ENCODE measurements at places on chromosomes 6 and 20.

DNA sequence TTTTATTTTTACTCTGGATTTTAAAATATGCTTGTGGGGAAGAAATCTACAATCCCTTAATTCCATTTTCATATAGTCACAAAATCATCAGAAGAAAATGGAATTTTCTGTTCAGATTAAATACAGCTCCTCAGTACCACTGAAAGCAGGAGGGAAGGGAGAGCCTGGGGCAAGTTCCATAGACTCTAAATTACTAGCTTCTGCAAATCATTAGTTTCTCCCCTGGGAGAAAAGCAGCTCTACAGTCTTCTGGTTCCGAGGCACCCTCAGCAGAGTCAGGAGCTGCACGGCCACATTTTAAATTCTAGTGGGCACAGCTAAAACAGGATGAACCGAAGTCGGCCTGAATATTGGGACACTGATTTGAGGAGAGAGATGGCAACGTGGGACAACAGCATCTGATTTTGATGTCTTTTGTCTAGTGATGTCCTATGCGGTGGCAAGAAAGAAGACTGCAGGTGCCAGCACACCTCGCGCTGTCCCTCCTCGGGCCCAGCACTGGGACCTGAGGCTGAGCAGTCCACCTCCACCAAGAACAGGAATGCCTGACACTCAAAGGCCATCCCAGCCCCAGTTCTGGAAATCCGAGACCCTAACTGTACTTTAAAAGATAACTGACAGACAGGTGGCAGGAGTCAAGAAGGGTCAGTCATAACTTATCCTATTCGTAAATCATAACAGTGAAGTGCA, 90.7 kb downstream of the FOXC1 start:
- DNase-seq = no peak

GRCh38 chr20:20205862-20206236, 153.5 kb downstream of the CFAP61 start:
- no peak for DNase-seq

GRCh38 chr6:46136831-46137230, 7.0 kb downstream of the ENPP4 start:
- no peak for DNase-seq

- DNase-seq = no peak
These were observed 23.3 kb upstream of the MYT1 start for GRCh38 chr20:64140956-64141355.

GRCh38 chr6:147486683-147487082, 21.8 kb upstream of the SAMD5 start:
- no peak for DNase-seq

GRCh38 chr20:10994991-10995700, 321.3 kb upstream of the JAG1 start:
- DNase-seq = no peak

DNA sequence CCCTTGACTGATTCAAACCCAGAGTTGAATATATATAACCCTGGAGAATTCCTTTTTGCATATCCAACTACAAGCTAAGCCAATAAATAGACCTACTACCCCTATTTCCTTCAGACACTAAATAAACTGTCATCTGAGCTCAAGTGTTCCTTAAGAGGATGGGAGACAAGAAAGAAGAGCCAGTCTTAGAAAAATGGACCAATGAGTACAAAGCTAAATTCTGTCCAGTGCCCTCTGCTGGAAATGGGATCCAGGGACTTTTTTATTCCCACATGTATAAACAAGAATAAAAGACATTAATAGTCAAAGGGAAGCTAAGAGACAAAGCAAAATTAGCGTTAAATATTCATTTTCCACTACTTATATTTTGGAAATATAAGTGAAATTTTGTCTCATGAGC, 4.8 kb downstream of the PPP1R10 start:
- no peak for DNase-seq

DNA sequence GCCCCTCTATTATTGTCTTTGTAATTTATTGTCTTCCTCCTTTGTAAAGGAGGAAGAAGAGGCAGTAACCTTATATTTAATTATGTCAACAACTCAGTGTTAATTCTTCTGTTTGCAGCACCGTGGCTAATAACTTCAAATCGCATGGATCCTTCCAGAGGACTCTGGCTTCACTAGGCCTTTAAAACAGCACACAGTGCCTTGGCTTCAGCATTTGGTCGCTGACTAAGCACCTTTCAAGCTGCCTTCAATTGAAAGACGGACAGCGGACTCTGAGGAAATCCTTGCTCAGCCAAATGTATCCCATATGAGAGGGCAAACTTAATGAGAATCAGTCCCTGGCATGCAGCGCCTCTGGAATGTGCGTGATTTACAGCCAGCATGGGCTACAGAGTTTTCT, 64.2 kb downstream of the SGK1 start:
- DNase-seq = no peak

- DNase-seq = no peak
These were observed 17.6 kb downstream of the NTSR1 start for GRCh38 chr20:62726276-62726675.

DNA sequence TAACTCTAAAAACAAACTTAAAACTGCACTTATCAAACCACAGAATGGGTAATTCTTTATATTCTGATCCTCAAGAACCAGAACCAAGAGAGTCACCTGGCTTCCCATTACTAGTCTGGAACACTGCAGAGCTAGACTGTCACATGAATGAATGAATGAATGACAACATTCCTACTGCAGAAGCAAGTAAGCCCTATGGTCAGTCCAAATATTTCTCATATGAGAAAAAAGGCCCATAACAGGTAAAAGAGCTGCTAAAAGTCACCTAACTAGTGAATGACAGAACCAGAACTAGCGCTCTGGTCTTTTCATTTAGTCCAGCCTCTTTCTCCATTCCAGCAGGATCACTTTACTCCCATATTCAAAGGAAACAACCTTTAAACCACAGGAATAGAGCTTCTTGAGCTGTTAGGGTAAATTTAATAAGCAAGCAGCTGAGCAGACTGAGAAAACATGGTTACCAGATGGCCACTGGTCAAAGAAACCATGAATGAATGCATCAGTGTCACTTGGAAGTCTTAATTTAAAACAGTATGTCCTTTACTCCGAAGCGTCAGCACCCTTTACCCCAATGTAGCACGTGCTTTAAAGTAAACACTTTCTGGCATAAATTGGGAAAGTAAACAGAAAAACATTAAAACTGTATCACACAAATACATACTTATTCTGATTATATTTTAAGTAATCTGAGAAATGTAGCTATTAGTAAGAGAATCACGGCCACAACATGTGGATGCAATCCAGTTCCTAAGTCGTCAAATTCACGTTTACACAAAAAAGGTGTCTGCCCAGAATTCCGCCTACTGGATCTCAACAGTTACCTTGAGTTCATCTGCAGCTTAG, 1.4 kb downstream of the PREP start:
- DNase-seq = no peak

- peak; percentile 38 for DNase-seq
These were observed 98.5 kb downstream of the INSM1 start for GRCh38 chr20:20466341-20466879.

DNA sequence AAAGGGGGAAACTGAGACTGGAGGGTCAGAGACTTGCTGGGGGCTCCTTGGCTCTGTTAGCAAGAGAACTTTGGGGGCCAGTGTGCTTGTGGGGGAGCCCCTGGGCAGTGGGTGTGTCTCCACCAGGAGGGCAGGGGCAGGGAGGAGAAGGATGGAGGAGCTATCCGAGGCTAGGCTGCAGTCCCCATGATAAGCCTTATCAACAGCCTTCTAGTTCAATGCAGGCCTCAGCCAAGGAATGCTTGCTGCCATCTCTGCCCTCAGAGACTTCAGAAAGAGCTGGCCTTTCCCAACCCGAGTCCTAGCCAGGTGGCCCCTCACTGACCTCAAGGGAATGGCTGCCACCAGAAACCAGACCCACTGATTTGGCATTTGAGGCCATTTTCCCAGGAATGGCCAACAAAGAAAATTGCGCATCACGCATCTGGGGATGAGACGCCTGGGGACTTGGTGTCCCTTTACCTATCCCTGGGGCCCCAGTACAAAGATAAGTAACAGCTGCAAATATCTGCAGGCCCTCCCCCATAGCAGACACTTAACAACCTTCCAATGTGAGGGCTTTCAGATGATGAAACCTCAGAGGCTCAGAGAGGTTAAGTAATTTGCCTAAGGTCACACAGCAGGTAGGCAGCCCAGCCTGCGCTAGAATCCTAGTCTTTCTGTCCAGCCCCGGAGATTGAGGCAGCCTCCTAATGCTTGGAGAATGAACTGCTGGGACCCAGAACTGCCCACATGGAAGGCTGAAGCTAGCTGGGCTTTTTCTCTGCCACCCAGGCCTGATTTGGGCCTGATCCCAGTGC, 4.9 kb downstream of the TGM2 start:
- no peak for DNase-seq

GRCh38 chr6:155055729-155056128, 60.6 kb downstream of the TIAM2 start:
- no peak for DNase-seq

GRCh38 chr6:28355743-28356665, 6.3 kb downstream of the ZKSCAN3 start:
- peak; percentile 68 for DNase-seq

DNA sequence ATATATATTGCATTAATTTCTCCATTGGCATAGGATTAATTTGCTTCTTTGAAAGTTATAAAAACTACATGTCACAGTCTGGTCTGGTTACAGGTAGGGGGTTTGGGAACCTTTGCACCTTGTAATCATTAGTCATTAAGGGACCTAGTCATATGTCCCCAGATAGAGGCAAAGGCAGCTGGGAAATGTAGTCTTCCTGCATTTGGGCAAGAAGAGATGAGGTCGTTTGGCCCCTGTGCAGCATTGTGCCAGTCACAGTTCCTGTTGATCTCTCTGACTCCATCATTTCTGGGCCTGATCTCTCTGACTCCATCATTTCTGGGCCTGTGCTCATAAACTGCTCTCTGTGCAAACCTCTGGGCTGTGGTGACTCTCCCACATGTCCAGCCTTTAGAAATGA, 73.2 kb downstream of the BCKDHB start:
- DNase-seq = no peak

GRCh38 chr6:157537556-157537955, 156.6 kb downstream of the ZDHHC14 start:
- no peak for DNase-seq

- DNase-seq = no peak
These were observed 129.7 kb upstream of the AHI1 start for GRCh38 chr6:135627092-135627715.

DNA sequence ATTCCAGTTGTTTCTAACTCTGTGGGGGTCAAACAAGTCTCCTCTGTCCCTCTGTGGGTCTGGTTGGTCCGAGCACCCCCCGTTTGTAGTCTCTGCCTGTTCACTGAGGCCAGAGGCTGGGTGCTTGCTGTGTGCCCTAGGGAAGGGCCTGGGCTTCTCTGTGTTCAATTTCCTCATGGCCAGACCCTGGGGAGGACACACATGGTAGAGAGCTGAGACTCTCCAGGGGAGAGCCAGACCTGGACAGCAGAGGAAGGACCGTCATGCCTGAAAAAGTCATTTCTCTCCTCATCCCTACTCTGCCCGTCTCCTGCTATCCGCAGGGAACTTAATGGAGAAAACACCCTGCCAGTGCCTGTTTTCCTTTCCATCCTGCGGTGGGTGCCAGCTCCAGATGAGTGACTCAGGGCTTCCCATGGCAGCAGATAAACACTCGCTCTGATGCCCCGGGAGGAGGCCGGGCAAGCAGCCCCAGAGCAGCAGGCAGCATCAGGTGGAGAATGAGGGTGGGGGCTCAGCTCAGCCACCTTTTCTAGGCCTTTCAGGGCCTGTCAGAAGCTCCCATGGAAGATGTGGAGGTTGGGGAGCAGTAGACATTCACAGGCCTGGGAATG, 51.9 kb downstream of the SNAI1 start:
- DNase-seq = no peak

GRCh38 chr20:8082989-8083388, 49.1 kb upstream of the PLCB1 start:
- DNase-seq = no peak

DNA sequence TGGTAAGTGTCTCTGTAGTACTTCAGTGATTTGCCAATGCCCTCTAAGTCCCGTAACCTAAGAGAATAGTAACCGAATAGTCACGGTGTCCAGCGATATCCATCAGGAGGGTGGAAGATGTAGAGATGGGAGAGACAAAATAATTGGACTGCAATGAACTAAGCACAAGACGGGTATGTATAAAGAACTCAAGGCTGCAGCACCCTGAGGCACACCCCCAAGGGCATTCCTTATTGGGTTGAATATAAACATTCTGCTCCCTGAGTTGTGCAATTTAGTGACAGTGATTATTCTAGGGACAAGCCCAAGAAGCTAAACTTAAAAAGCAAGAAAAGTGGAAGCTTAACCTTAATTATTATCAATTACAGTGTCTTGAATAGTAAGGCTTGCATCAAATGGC, 14.6 kb downstream of the DST start:
- no peak for DNase-seq

DNA sequence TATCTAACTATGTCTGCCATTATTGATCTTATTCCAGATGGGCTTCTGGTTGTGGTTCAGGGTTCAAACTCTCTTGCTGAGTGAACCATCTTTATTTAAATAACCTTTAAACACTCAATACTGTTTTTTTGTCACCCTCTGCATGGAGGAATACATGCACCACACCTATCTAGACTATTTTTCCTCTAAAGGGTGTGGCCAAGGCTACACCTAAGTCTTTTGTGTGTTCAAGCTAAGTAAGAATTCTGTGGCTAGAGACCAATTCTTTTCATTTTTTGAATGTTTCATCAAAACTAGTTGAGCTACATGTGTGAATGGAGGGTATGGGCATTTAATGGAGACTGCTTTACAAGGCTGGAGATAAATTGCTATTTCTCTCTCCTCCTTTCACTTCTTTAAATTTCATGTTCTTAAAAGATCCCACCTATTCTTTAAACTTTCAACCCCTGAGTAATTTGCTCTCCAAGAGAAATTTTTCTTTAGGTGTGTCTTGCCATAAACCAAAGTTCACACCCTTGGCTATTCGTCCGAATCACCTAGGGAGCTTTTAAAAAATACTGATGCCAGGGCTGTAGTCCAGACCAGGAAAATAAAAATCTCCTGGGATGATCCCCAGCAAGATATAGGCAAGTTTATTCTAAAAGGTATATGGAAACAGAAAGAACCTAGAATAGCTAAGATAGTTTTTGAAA, 24.8 kb upstream of the MBOAT1 start:
- no peak for DNase-seq

DNA sequence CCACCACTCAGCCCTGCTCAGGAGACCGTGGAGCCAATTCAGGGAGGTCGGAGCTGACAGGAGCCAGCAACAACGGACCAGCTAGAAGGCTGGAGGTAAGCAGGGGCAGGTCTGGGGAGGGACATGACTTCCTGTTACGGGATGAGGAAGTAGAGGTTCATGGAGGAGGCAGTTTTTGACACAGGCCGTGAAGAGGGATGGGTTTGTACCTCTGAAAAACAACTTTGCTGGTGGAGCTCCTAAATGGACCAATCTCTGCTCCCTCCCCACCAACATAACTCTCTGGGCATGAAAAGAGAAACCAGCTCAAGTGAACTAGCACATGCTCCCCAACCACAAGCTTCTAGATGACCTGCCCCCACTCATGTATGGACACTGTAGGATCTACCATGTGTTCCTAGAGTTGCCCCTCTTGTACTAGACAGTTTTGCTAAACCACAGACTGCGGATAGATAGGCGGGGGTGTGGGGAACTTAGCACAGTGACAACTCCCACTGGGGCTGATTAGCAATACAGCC, 31.4 kb downstream of the RALGAPA2 start:
- no peak for DNase-seq

Measured in GM13977 (cell line).